Fibroblast of skin of right quadriceps (primary cell): ENCODE measurements at places on chromosomes 1 and 21.

GRCh38 chr1:195831789-195832188 is 776.5 kb downstream of the KCNT2 start:
- DNase-seq: peak; percentile 28

GRCh38 chr1:204225841-204226735 is 12.3 kb upstream of the GOLT1A start:
- DNase-seq: no peak

DNA sequence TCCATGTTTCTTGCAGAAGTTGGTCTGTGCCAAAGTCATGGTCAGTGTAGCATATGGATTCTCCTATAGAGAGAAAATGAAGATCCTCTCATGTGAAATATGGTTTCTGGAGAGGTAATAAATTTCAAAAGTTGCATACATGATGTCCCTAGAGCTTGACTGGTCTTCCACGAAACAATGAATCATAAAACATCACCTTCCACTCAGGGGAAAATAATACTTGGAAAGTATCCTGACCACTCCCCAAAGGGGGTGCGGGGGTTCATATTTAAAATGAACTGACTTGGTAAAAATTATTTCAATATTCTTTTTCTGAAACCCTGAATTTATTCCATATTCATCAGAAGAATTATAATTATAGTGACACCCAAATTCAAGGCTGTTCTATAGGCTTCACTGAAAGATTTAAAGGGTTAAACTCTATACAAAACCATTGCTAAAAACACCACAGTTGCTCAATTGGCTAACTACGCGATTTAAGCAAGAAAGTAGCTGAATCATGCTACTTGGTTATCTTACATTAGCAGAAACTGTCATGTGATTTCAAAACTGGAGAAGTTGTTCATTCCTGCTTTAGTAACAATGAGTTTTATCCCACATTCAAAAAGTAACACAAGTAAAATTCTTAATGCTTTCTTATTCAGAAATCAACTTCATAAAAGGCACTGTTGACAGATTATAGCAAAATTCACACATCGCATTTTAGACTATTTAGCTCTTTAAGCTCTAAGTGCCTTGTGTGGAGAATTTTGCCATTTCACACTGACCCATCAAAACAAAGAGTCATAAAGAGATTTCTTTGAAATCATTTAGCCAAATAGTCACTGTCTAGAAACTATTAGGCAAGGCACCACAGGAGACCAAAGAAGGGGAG is 5.3 kb downstream of the CREG1 start:
- peak; percentile 35 for DNase-seq

- peak; percentile 87 for DNase-seq
Observed at GRCh38 chr1:8202182-8202905, 115.6 kb upstream of the SLC45A1 start.

- DNase-seq: no peak
Observed at GRCh38 chr1:14652840-14653239, 54.4 kb downstream of the KAZN start.

DNA sequence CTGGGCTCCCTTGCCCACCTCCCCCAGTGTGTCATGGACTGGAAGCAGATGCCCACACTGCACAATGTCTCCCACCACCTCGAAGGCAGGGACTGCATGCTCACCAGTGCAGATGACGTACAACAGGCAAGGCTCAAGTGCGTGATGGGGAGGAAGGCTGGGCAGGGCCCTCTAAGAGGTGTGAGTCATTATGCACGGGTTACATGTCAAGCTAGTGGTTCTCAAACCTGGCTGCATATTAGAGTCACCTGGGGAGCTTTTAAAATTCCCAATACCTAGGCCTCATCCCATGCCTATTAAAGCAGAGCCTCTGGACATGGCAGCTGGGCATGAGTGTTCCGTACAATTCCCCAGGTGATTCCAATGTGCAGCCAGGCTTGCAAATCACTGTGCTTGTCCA is 137.9 kb upstream of the NGF start:
- no peak for DNase-seq

GRCh38 chr1:174785510-174785909 is 214.2 kb upstream of the CACYBP start:
- no peak for DNase-seq

DNA sequence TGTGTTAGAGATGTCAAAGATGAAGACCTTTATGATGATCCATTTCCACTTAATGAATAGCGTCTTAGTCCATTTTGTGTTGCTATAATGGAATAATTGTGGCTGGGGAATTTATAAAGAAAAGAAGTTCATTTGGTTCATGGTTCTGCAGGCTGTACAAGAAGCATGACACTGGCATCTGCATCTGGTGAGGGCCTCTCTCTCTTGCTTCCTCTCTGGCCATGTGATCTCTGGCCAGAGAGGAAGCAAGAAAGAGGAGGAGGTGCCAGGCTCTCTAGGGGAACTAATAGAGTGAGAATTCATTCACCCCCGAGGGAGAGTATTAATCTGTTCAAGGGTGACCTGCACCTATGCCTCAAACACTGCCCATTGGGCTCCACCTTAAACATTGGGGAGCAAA is 242.8 kb downstream of the DISC1 start:
- no peak for DNase-seq

- no peak for DNase-seq
Observed at GRCh38 chr21:44402323-44403105, 49.1 kb downstream of the TRPM2 start.
